ENCODE measurements at places on chromosomes 2 and 18.

GRCh38 chr2:237889811-237890210 is 30.4 kb downstream of the RAMP1 start:
- DNase-seq: no peak

- DNase-seq: no peak
These were observed 11.5 kb upstream of the EIF2AK3 start for GRCh38 chr2:88638743-88639142.

DNA sequence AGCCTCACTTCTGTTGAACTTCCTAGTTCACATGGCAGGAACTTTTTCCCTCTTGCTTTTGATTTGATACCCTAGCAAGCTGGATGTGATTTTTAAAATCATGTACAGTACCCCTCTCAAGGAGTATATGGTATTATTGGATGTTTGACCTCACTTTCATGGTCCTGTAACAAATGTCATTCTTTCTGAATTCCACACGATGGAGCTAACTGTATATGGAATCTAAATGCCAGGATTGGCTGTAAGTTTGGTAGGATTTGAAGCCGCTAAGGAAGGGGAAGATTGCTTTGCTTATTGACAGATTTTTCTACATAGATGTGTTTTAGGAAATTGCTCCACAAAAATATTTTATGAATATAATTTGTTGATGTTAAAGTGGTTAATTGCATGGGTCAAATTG is 18.3 kb downstream of the MAIP1 start:
- no peak for DNase-seq

GRCh38 chr2:133561045-133561852 is 7.0 kb downstream of the NCKAP5 start:
- no peak for DNase-seq

- no peak for DNase-seq
These were observed 825.8 kb upstream of the FANCL start for GRCh38 chr2:59066787-59067399.

DNA sequence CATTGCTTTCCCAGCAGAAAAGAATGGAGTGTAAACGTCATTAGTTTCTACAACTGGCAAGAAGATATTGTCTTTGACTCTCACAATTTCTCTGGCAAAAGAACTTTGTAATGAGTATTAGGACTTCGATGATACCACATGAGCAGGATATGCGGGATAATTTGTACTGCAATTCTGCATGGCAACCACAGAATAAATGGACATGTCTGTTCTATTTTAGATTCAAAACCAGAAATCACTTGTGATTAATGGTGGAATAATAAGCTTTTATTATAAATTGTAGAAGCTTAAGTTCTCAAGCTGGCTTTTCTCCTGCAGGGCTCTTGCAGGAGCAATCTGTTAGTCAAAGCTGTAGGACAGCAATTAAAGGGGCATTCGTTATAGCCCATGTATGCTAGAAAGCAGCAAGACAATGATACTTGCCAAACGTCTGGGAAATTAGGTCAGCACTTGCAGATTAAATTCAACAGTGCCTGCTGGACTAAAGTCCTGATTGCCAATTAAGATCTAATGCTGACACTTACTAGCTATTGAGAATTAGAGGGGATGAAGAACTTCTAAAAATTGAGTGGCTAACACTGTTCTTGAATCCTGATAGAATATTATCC is 177.9 kb downstream of the PTH2R start:
- DNase-seq: no peak

- DNase-seq: no peak
These were observed 13.1 kb upstream of the RAX start for GRCh38 chr18:59286341-59286740.
